ENCODE measurements at places on chromosomes 3 and 15. TPM values are rescaled to one million over a fixed set of nuclear protein-coding genes. Genes with fewer than 3 reads are reported as not detected.

SMCO1 gene
- not detected for total RNA-seq

TMEM40 gene
- total RNA-seq, result not detected

ROPN1 gene
- not detected for total RNA-seq

MRPS22 gene
- total RNA-seq, result 70.3 TPM

PLXND1 gene
- total RNA-seq, result 97.4 TPM

SUSD5 gene
- 1.5 TPM for total RNA-seq

TTBK2 gene
- 13.9 TPM for total RNA-seq

TMCO5A gene
- total RNA-seq, result not detected

SLC51A gene
- total RNA-seq, result not detected

SCN11A gene
- not detected for total RNA-seq

ABHD6 gene
- 11.1 TPM for total RNA-seq

MESP1 gene
- under 0.01 TPM for total RNA-seq

OR4F15 gene
- not detected for total RNA-seq

GUCA1C gene
- total RNA-seq, result not detected

GPR27 gene
- not detected for total RNA-seq

BFSP2 gene
- not detected for total RNA-seq

ZDHHC23 gene
- total RNA-seq, result 1.0 TPM

SYNPR gene
- total RNA-seq, result not detected

PLA2G4E gene
- not detected for total RNA-seq

CYP8B1 gene
- not detected for total RNA-seq

FAM81A gene
- 0.30 TPM for total RNA-seq

CHRFAM7A gene
- under 0.01 TPM for total RNA-seq

TTC23 gene
- total RNA-seq, result 32.6 TPM

TGM4 gene
- total RNA-seq, result not detected

CFAP91 gene
- 1.8 TPM for total RNA-seq

IRAK2 gene
- 12.9 TPM for total RNA-seq

ARHGEF26 gene
- 3.6 TPM for total RNA-seq

NR1D2 gene
- total RNA-seq, result 36.5 TPM

RAD51 gene
- 4.8 TPM for total RNA-seq

GALK2 gene
- total RNA-seq, result 64.7 TPM

LYZL4 gene
- total RNA-seq, result not detected

MAGI1 gene
- total RNA-seq, result 28.2 TPM

CIDEC gene
- total RNA-seq, result 0.09 TPM

KLHL40 gene
- total RNA-seq, result not detected

DGKG gene
- total RNA-seq, result 6.7 TPM

RTP4 gene
- not detected for total RNA-seq

SLC12A1 gene
- not detected for total RNA-seq

GTF2A2 gene
- total RNA-seq, result 22.8 TPM

HAPLN3 gene
- 7.3 TPM for total RNA-seq

EEF1AKMT4 gene
- 2.4 TPM for total RNA-seq
